WTC11 (cell line): ENCODE measurements at places on chromosomes 2 and 18.

GRCh38 chr18:55079481-55080355, 120.5 kb upstream of the CCDC68 start:
- no peak for DNase-seq
- H3K27ac ChIP-seq: no peak overlapping the region
- H3K4me3 ChIP-seq: no peak overlapping the region
- 0 out of 2 replicates have a peak, but pooled peaks cover 7% of the 10 kb centered on the region for H3K4me1 ChIP-seq
- no peaks in the 10 kb centered on the region for H3K27me3 ChIP-seq

GRCh38 chr2:112915300-112916144, 4.6 kb downstream of the IL37 start:
- peaks cover 5% of the 10 kb centered on the region for H3K36me3 ChIP-seq
- no peaks in the 10 kb centered on the region for H3K4me1 ChIP-seq
- no peak for DNase-seq

DNA sequence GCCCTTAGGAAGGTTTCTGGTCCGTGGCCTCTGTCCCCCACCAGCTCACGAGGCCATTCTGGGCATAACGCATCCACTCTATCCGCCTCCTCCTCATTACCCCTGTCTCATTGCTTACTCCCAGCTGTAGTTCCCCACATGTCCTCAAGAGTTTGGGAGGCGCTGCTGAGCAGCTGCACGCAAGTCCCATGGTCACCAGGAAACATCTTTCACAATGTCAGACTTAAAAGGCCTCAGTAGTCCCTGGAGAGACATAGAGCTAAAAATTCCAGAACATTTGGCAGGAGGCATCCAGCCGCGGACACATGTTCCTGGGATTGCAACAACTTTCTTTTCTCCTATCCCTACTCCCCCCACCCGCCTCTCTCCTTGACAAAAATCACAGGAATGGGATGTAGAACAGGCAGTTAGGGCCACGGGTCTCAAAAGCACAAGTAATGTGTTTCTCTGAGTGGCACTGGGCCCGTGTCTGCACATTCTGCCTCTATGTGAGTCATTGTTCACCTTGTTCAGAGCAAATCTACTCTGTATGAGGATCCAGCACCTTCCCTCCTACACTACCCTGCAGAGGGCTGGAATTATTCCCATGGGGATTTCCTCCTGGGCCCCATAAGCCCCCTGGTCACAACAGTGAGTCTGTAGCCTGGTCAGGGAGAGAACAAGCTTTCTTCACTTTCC, 8.1 kb downstream of the LBH start:
- H3K36me3 ChIP-seq: peaks cover 24% of the 10 kb centered on the region
- 0 out of 2 replicates have a peak overlapping the region, but pooled peaks have one; percentile 18 for H3K27ac ChIP-seq
- no peaks in the 10 kb centered on the region for H3K27me3 ChIP-seq
- H3K4me3 ChIP-seq: no peak overlapping the region
- peak; percentile 84 for DNase-seq

DNA sequence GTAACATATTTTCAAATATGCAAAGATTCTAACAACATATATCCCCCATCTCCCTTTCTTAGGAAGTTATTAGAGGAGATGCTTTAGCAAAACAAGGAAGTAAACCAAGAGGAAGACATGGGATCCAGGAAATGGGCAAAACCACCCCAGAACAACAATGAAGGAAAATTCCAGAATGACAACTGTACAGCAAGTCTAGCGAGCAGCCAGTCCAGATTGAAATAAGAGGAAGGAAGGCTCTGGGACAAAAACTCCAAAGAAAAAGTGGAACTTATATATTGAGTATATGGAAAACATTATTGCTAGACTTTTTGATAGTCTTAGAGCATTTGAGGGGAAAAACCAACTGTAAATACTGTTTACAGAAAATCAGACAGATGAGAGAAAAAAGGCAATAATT, 2.9 kb upstream of the ARPC2 start:
- H3K4me1 ChIP-seq: peaks cover 18% of the 10 kb centered on the region
- no peaks in the 10 kb centered on the region for H3K36me3 ChIP-seq
- peaks cover 10% of the 10 kb centered on the region for H3K27me3 ChIP-seq
- H3K4me3 ChIP-seq: no peak overlapping the region
- no peak overlapping the region for H3K27ac ChIP-seq

DNA sequence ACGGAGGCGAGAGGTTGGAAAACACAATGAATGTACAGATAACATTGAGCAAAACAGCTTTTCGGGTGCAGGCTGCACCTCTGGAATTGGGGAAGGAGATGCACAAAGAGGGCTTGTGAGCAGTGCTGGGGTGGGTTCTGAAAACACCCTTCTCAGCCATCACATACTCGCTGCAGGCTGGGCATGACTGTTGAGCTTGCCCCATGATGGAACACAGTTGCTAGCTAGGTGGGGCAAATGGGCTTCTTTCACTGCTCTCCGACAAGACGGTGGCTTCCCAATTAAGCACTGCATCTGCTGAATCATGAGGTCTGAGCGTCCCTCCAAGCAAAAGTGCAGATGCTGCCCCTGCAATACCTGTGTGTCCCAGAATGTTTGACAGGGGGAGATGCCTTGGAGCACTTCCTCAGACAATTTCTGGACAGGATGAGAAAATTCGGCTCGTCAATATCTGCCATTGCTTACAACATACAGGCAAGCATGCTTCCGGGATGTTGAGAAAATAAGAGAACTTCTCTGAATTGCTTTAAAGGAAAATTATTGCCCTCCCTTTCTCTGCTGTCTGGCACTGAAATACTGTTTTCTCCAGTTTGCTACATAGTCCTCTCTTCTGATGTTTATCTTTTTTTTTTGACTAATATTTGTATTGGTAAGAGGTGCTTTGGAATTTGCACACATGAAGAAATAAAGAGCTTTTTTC, 77.3 kb upstream of the SH3BP4 start:
- no peak for DNase-seq
- H3K27ac ChIP-seq: no peak overlapping the region
- H3K4me3 ChIP-seq: no peak overlapping the region
- H3K27me3 ChIP-seq: no peaks in the 10 kb centered on the region; the same call in none of the 2 replicates
- H3K36me3 ChIP-seq: peaks cover 37% of the 10 kb centered on the region

DNA sequence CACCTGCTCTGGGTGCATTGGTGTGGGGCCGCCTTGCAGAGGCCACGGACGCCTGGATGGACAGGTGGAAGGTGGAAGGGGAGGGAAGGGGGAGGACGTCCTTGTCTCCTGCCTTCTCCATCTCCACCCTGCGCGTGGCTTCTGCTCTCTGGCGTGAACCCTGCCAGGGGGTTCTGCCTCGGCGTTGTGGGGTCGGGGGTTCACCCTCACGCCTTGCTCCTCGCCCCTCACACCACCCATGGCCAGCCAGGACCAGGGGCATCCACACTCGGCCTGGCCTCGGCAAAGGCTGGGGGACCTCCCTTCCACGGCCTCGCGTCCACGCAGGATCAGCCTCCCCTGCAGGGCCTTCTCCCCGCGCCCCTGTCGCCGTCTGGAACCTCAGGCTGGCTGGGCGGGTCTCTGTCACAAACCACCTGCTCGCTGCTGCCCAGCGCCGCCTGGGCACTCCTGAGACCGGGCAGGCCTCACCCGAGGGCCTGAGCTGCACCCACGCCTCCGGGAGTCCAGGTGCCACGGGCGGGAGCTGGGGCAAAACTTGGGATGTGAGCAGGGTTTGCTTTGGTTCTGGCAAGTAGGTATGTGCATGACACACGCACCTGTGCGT, 655.9 kb downstream of the GALR1 start:
- H3K4me1 ChIP-seq: peaks cover 10% of the 10 kb centered on the region
- H3K27me3 ChIP-seq: peaks cover 2% of the 10 kb centered on the region; the same call in 1 of the 2 replicates
- no peak overlapping the region for H3K27ac ChIP-seq
- no peak overlapping the region for H3K4me3 ChIP-seq

- H3K4me1 ChIP-seq: peaks cover 20% of the 10 kb centered on the region
- DNase-seq: no peak
- peaks cover 45% of the 10 kb centered on the region for H3K36me3 ChIP-seq
Observed at GRCh38 chr2:1639086-1639858, 105.0 kb downstream of the PXDN start.

DNA sequence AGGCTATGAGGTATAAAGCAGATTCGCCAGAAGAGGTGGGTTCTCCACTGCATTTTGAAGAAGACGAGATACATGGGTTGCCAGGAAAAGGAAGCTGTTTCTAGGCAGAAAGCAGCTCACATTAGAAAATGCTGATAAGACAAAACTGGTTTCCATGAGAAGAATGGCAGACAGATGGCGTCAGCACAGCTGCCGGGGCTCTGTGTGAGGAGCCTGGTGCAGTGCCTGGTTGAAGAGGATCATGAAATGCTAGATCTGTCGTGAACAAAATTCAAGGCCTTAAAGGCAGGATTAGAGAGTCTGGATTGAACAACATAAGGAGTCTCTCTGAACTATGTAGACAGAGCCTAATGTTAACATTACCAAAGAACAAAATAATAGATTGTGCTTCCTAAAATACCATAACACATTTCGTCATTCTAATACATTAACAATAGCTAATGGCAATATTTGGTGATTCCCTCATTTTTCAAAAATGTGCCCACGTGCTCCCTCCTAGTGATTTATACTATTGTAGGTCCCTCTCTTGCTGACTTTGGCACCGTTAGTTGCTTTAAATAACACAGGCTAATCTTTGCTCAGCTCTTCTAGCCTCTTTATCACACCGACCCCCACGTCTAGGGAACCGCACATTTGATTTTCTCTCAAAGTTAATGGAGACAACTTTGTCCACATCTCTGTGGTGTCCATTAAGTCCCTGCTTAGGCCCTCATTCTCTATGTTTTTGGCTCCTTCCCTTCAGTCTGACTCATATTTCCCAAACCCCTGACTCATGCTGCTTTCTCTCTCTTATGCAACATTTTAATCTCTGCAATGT, 38.2 kb downstream of the EFEMP1 start:
- no peak overlapping the region for H3K27ac ChIP-seq
- H3K36me3 ChIP-seq: no peaks in the 10 kb centered on the region
- no peak for DNase-seq
- H3K4me1 ChIP-seq: peaks cover 10% of the 10 kb centered on the region

GRCh38 chr18:36298126-36298741, 721 bp downstream of the FHOD3 start:
- H3K27ac ChIP-seq: no peak overlapping the region
- peak; percentile 66 for DNase-seq
- no peaks in the 10 kb centered on the region for H3K36me3 ChIP-seq
- peak overlapping the region; percentile 41 for H3K4me3 ChIP-seq
- H3K4me1 ChIP-seq: peaks cover 9% of the 10 kb centered on the region
- H3K27me3 ChIP-seq: peaks cover 27% of the 10 kb centered on the region

GRCh38 chr2:191169456-191170300, 18.9 kb upstream of the STAT4 start:
- no peak overlapping the region for H3K27ac ChIP-seq
- DNase-seq: no peak
- peaks cover 16% of the 10 kb centered on the region for H3K4me1 ChIP-seq

GRCh38 chr2:60857056-60857455, 24.3 kb upstream of the REL start:
- H3K27ac ChIP-seq: no peak overlapping the region
- H3K4me1 ChIP-seq: no peaks in the 10 kb centered on the region
- no peak for DNase-seq
- H3K27me3 ChIP-seq: peaks cover 7% of the 10 kb centered on the region
- H3K4me3 ChIP-seq: no peak overlapping the region

DNA sequence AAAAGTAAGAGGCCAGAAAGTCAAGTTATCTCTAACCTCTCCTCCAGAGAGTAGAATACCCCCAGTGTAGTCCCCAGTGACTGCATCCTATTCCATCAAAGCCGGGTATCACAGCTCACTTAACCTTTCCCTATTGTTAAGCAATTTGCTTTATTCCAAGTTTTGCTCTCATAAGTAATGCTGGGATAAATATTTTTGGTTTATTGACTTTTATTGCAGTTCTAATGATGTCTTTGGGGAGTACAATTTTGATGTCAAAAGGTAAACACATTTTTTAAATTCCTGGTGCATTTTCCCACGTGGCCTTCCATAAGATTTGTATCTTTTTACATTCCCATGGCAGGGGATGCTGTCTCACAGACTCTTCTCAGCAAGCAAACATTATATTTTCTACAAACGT, 43.3 kb downstream of the CMPK2 start:
- H3K4me3 ChIP-seq: no peak overlapping the region
- no peaks in the 10 kb centered on the region for H3K4me1 ChIP-seq
- DNase-seq: no peak
- peaks cover 22% of the 10 kb centered on the region for H3K27me3 ChIP-seq

- no peak for DNase-seq
- H3K4me3 ChIP-seq: no peak overlapping the region
- peaks cover 10% of the 10 kb centered on the region for H3K4me1 ChIP-seq
- no peaks in the 10 kb centered on the region for H3K36me3 ChIP-seq
Observed at GRCh38 chr2:143901185-143901842, 618.6 kb downstream of the ZEB2 start.

DNA sequence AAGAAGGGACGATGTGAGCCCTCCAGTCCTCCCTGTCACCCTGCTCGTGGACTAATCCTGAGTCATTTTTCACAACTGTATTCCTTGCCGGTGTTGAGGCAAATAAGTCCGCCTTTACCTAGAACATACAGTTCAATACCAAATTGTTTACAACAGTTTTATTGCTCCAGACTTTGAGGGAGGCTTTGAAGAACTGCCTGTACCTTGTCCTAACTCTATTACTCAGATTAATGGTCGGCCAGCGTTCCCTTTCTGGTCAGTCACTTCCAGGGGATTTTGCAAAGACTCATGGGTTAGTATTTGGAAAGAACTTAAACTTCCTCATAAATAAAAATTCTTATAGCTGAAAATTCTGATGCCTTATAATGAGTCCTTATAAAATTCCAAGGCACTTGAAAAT, 85.1 kb upstream of the ZNF532 start:
- no peaks in the 10 kb centered on the region; the same call in 1 of the 2 replicates for H3K27me3 ChIP-seq
- peaks cover 26% of the 10 kb centered on the region for H3K4me1 ChIP-seq
- H3K36me3 ChIP-seq: no peaks in the 10 kb centered on the region
- H3K4me3 ChIP-seq: no peak overlapping the region

DNA sequence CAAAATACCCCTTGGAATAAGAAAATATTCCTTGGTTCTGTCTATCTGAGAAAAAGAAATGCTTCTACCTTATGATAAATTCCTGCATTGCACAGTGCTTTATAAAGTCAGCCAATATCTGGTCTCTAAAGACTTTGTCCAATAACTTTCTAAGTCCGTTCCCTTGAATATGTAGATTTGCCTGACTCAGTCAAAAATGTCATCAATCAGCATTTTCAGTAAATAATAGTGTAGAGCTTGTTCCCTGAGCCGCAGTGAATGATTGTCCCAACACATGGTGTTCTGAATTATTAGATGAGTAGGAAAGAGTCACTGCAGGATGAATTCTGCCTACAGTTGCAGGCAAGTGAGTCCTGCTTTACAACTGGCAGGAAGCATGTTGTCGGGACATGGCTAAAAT, 316.8 kb upstream of the RBMS1 start:
- no peak overlapping the region for H3K4me3 ChIP-seq
- no peak for DNase-seq
- H3K27me3 ChIP-seq: no peaks in the 10 kb centered on the region

DNA sequence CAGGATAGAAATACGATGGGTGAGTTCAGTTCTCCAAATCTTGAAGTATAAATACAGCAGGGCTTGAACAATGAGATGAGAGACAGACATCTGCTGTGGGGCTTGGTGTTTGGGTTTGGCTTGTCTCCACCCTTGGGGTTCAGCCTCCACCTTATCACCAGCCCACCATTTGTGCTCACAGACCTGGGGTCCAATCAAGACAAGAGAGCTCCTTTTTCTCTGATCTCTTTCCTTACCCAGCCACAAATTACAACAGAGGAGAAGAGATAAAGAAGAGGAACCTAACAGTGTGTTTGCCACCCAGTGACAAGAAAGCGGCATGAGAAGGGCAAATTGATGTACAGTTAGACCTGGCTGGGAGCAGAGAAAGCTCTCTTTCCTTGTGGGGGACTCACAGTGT, 204.5 kb upstream of the CXCR4 start:
- 0 out of 2 replicates have a peak overlapping the region, but pooled peaks have one; percentile 21 for H3K27ac ChIP-seq
- DNase-seq: no peak
- no peak overlapping the region for H3K4me3 ChIP-seq
- no peaks in the 10 kb centered on the region for H3K27me3 ChIP-seq

GRCh38 chr2:43995733-43996533, at the start of gene LRPPRC:
Gene LRPPRC (minus strand): TSS chr2:43995989. CDS start chr2:43995947, 42 bp downstream.
- peak; percentile 89 for DNase-seq
- peaks cover 36% of the 10 kb centered on the region for H3K36me3 ChIP-seq
- no peaks in the 10 kb centered on the region for H3K27me3 ChIP-seq
- H3K4me1 ChIP-seq: peaks cover 31% of the 10 kb centered on the region
